SK-MEL-5 (cell line): ENCODE measurements at places on chromosomes 7 and 10.

GRCh38 chr10:99620711-99621453 is 643 bp upstream of the SLC25A28 start:
- DNase-seq, result peak; percentile 84

DNA sequence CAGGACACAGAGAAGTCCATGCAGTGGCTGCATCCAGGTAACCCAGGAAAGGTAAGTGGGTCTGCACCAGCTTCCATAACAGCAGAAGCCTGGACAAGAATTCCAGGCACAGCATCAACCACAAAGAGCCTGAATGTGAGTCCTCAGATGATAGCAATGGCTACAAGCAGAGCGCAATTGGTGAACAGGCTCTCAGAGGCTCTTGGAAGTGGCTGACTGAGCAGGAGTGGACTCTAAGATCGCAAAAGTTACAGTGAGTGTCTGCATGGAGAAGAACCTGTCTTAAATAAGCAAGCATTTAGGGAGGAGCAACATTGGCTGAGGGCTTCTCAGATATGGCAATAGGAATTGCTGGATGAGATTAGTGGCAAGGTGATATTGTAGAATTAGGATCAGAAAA is 41.6 kb upstream of the VWC2 start:
- no peak for DNase-seq

DNA sequence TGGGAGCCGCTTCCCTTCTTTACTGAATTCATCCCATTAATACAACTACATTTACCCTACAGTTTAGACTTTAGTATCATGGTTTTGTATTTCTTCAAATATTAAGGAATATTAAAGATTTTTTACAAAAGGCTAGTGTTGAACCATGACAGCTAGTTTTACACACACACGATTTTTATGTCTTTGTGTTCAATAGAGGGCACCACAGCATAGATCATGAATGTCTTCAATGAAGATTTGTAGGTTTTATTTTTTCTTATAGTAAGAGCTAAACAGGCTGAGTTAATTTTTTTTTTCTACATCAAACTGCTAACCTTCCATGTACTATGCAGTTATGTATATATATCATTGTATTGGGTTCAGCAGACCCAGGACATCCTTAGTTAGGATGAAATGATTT is 76.9 kb downstream of the SNX10 start:
- peak; percentile 43 for DNase-seq

DNA sequence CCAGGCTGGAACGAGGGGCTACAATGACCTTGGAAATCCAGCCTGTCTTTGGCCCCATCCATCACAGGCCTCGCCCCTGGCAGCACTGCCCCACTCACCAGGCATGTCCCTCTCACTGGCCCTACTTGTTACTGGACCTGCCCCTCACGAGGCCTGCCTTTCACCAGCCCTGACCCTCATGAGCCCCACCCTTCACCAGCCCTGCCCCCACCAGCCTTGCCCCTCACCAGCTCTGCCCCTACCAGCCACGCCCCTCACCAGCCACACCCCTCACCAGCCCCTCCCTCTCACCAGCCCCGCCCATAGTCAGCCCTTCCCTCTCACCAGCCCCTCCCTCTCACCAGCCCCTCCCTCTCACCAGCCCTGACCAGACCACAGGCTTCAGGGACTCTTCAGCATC is 57.8 kb downstream of the COL26A1 start:
- DNase-seq, result peak; percentile 71

GRCh38 chr10:80159166-80159873 is 26.8 kb downstream of the PLAC9 start:
- no peak for DNase-seq

- no peak for DNase-seq
These were observed 86.0 kb downstream of the SLC37A3 start for GRCh38 chr7:140312141-140312846.

- no peak for DNase-seq
These were observed 130.1 kb upstream of the MALRD1 start for GRCh38 chr10:18918532-18918931.
